ENCODE measurements at places on chromosomes 1 and 21.

DNA sequence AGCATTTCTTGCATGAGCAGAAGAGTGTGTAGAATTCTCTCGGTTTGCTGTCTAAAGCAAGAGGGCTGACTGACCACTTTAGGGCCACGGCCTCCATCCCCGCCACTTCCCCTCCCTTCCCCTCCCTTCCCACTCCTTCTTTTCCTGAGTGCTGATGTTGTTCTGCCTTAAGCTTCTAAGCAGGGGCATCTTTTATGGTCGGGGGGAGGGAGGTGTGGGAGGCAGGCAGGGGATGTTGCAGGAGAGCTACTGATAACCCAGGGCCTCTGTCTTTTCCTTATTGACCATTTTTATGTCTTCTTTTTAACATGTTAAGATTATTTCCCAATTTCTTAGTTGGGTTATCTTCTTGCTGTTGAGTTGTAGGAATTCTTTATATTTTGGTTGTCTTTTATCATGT is 15.1 kb downstream of the USP25 start:
- no peak for DNase-seq

DNA sequence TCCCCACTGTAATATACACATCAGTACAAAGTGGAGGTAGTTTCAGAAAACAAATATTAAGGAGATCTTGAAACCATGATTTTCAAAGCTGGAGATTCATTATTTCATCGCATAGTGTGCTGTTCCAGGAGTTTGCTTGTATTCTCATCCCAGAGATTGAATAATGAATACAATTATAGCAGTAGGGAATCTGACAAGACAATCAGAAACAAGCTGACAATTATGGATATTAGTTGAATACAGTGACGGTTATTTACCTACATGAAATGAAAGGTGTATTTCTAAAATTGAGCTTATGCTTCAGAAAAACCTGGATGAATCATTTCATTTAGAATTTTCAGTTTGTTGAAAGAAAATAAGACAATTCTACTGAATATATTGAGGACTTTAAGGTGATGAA is 2119.0 kb downstream of the MRPL39 start:
- DNase-seq = no peak

DNA sequence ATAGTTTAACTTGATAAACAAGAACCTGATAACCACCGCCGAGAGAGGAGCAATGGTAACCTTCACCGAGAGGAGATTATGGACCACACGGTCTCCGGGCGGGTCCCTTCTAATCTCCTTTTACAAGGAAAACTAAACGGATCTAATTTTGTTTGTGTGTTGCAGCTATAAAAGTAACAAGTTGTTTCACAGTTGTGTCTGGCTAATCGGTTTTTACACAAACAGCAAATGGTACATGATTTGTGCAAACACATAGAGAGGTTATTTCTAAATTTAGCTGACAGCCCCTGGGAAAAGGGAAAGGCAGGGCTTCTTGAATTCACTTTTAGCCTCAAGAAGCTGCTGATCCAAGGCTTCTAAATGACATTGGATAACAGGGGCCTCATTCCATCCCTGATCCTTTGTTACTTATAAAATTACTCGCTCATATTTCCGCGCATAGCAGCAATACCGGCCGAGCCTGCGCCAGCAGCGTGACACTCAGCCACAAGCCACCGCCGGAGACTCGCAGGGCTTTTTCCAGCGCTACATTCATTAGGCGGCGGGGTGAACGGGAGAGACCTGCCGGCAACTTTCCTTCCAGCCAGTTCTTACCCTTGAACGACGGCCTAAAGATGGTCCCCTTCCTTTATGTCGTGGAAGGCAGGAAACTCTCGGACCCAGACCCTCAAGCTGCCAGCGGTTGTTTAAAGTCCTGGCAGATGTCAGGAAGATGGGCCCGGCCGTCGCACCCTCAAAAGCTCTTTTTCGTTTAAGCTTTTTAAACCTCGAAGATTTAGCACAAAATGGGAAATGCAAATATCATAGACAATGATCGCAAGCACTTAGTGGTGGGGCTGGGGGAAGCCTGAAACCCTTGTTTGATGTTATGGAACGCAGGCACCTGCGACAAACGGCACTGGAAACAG is 4.4 kb downstream of the FOXD3 start:
- no peak for DNase-seq

GRCh38 chr1:35931446-35932157 is 697 bp downstream of the AGO3 start:
- DNase-seq = no peak

GRCh38 chr1:41394369-41394744 is 33.1 kb downstream of the FOXO6 start:
- DNase-seq = no peak

Data from T-helper 1 cell (primary cell).